Stimulated activated effector memory CD8-positive, alpha-beta T cell treated with anti-CD3 and anti-CD28 coated beads, Interleukin-12 subunit alpha, Interleukin-12 subunit beta, amount 100 ng/mL, for 72 hours (primary cell): ENCODE measurements at places on chromosomes 12 and 14.

GRCh38 chr14:73612339-73613045, at the start of gene ACOT6:
Gene ACOT6 (plus strand): TSS chr14:73612517. CDS start chr14:73612572, 55 bp downstream.
- peak; percentile 75 for DNase-seq

DNA sequence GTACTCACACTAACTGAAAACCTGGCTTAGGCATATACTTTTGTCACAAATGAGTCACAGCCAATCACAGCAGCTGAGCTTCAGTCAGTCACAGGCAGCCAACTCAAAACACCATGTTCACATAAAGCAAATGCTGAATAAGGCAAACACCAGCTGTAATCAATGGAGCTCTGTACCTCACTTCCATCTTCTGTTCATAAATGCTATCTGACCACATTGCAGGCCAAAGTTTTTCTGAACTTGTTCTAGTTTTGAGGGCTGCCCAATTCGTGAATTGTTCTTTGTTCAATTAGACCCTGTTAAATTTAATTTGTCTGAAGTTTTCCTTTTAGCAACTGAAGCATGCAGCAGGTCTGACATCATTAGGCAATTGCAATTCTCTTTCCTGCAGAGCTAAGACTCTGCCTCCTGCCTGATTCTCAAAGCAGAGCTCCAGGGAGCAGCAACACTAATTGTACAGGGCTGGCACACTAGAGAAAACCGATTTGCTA, 129.9 kb downstream of the WIF1 start:
- DNase-seq, result no peak

DNA sequence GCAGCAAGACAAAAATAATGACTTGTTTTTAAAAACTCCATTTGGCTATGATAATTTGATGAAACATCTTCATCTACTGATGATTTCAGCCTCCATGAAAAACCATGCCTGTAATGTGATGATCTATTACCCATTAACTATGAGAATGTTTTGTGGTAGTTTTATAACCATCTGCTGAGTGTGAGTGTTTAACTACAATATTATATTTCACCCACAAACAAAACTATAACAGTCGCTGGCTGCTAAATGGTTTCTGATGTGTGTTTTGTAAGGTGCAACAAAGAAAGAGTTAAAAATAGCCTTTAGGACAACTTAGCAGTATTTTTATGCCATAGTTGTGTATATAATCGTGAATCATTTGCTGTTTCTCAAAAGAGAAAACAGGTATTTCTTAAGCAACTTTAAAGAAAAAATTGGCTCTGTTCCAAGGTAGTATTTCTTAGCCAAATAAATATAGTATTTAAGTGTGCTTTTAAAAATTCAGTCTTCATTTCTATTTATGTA, 4.9 kb downstream of the PTHLH start:
- no peak for DNase-seq

DNA sequence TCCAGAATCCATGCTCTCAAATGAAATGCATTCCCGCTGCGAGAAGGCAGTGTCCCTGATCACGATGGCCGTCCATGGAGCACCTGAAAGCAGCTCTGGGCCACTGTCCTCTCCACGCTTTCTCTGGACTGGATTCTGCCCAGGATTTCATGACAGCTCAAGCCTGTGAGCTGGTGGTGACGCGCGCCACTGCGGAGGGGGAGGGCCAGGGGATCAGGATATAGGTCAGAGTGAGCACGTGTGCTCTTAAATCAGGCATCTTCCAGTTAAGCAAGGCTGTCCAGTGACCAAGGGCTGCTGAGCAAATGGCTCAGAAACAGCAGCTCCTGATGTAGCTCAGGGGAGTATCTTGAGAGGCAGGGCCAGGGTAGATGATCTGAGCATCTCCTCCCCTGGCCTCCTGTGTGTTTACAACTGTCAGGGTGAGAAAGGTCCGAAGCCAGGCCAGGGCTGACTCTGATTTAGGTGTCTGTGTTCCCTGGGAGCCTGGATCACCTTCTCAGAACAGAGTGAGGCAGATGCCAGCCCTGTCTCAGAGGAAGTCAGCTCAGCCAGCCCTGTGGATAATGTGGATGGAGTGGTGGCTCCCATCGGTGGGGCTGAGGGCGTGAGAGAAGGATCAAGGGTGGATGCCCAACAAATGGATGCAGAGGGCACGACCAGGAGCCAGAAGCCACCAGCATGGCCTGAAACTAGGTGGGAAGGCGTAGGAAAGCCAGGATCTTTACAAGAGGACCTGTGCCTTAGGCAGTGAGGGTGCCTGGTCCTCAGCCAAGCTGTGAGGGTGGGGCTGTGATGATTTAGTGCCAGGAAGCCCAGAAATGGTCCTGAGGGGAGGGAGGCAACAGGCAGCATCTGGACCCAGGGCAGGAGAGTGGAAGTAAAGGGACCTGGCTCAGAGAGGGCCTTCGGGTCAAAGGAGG, 55.3 kb downstream of the ELK3 start:
- DNase-seq, result no peak

- DNase-seq, result no peak
Measured at GRCh38 chr14:84674636-84675035, 855.3 kb upstream of the FLRT2 start.
